ENCODE measurements at places on chromosomes 1 and 21.

DNA sequence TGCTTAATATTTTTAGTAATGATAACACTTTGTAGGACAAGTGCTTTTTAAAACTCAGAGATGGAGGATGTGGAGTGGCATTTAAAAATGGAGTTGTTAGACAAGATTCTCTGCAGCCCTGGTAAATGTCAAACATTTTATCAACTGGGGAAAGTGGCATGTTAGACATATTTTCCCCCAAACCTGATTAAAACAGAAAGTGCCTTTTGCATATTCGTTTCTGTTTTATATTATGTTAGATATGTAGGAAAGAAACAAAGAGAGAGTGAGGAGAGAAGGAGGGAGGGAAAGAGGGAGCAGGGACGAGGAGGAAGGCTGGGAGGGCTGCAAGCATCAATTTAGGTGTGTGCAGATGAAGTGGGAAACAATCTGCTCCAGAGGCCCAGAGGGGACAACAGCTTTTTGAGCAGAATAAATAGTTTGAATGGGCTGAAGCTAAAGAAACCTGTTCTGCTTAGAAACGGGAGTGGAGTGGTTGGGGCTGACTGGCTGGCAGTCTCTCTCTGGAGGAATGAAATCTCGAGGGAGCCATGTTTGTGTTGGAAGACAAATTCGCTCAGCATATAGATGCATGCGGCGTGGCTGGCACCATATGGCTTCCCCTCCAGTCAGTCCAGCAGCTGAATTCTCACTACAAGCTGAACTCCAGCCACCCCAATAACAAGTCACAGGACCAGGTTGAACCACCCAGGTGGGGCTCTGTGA is 502.2 kb downstream of the AJAP1 start:
- no peak for DNase-seq

DNA sequence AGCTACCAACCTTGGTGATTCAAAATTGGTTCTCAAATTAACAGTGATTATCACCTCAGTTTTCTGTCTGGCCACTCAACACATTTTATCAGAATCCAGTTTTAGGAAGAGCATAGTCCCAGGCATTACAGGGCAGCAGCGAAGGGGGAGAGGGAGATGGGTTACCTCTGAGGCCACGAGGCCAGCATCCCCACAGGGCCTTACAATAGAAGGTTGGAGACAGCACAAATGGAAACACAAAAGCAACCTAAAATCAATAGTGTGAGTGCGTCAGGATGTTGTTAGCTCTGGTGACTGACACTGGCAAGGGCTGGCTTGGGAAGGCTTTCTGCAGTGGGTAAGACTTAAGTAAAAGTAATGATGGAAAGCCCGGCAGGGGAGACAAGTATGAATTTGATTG is 79.5 kb downstream of the JAK1 start:
- DNase-seq = no peak

DNA sequence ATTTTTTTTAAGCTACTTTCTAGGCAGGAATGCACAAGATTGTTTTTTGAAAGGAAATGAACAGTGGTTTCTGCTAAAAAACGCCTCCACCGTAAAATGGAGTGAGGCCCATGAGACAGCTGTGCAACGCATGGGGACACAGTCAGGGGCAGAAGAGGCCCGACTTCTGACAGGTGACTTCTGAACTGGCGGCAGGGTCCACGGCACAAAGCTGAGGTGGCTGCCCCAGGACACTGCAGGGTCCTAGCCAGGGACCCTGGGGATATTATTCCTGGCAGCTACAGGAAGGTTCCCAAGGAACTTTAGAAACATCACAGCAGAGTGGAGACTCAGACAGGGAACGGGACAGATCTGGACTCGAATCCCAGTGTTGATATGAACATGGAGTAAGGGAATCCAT is 75.1 kb downstream of the SIM2 start:
- no peak for DNase-seq

DNA sequence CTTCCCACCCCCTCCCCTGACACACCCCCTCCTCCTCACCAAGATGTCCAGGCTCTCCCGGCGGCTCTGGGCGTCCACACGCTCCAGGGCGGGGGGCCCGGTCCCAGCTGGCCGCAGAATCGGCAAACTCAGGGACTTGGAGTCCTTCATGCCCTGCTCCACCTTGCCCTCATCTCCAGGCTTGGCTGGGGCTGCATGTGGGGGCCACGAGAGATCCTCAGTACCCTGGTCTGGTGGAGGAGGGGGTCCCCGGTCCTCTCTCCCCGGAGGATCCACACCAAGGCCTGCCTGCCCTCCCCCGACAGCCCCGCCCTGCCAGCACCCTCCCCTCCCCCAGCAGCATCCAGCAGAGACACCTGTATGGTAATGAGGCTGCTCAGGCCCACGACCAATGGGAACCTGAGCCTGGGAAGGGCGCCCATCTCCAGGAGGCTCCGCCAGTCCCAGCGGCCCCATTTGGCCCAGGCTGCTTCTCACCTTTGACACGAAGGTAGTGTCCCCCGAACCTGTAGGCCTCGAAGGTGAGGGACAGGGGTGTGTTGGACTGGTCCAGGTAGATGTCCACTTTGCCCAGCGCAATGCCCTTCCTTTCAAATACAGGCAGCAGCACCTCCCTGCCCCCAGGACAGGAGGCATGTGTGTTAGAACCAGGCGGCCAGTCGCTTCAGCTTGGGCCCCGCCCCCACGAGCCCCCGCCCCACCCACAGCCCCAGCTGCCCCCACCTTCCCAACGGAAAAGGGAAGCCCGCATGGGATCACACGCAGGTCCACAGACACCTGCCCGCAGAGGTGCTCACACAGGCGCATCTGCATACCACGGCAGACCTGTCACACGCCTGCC is 8.2 kb upstream of the TNFRSF25 start:
- DNase-seq = no peak

DNA sequence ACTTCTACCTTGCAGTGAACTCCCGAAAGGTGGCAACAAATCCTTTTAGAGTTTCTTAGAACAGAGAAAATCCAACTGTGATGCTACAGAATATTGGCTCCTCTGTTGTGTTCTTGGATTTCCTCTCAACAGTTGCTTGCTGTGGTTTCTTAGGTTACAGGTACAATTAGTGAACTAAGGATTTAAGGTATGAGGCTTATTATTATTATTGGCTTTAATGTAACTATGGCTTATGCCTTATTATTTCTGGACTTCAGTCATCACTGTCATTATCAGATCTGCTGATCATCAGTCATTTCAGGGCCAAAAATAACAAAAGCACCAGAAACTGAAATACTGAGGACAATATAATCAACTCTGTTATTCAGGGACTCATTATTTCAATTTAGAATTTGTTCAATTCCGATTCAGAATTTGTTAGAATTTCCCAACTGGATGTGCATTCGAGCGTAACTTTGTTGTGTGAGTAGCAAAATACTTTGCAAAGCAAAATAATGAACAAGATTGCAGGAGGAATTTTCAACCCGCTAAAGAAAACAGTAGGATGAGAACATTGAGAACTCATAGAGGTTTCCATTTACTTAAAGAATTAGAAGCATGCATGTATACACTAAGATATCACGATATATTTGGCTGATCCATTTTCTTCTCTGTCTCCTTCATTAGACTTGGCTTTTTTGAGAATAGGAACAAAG is 65.5 kb upstream of the AK4 start:
- no peak for DNase-seq

DNA sequence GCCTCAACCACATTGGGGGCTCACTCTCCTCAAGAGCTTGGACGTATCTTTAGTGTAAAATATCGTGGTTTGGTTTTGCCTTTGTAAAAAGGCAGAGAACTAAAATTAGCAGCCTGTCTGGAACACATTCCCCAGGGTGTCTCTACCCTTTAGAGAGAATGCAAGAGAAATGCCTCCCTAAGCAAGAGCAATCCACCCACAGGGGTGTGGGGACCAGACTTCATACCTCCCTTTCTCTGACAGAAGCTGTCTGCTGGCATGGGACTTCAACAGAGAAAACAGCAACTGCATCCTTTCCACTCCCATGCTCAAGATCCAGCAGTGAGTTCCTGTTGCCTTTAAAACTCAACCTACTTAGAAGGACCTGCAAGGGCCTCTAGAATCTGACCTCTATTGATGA is 27.9 kb upstream of the TNR start:
- no peak for DNase-seq

DNA sequence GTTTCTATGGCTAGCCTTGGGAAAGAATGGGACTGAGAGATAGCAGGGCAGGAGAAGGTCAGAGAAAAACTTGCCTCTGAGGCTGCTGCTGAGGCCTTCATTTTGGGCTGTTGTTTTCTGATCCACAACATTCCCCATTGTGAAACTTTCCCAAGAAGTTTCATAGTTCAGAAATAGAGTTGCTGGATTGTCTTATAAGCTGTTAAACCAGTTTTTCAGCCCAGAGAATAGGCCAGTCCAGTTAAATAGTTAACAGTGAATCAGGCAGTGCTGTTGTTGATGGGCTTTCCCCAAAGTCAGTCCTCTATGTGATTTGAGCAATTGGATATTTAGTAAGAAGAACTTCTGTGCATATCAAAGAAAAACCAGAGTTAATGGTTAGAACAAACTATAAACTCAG is 77.0 kb downstream of the C21orf91 start:
- no peak for DNase-seq

All from activated T-cell treated with anti-CD3 and anti-CD28 coated beads, Interleukin-2, amount 50 U/mL, for 4 hours (primary cell).